ENCODE measurements at places on chromosomes 12 and 14. TPM values are rescaled to one million over a fixed set of nuclear protein-coding genes. Genes with fewer than 3 reads are reported as not detected.

LRP1-AS gene
- total RNA-seq: not detected

MYH7 gene
- not detected for total RNA-seq

MRPL42 gene
- total RNA-seq: 37.9 TPM

CLECL1 gene
- not detected for total RNA-seq

PAWR gene
- total RNA-seq: 35.8 TPM

C12orf60 gene
- total RNA-seq: 0.83 TPM

CCND2 gene
- 178 TPM for total RNA-seq

NR1H4 gene
- total RNA-seq: not detected

- no peak for DNase-seq
Measured at GRCh38 chr12:32197421-32197820, 90.8 kb downstream of the BICD1 start.

- no peak for DNase-seq
Measured at GRCh38 chr14:61396279-61396678, 74.9 kb downstream of the PRKCH start.

- DNase-seq: no peak
Measured at GRCh38 chr12:107475900-107476299, 209.7 kb upstream of the PWP1 start.
